ENCODE measurements at places on chromosomes 3 and 15. TPM values are rescaled to one million over a fixed set of nuclear protein-coding genes. Genes with fewer than 3 reads are reported as not detected.

DNA sequence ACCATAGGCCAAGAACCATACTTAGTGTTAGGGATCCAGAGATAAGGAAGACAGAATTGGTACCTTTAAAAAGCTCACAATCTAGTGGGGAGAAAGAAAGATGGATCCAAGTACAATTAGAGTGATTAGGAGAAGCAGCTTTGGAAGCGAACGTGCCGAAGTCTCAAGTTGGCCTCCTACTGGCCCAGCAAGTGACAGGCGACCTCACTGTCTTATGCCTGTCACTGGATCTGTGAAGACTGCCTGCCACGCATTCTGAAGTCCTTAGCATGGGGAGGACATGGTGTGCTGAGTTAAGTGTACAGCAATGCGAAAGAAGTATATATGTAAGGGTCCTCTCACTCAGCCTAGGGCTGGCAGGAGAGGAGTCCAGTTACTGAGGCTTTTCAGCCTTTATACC, 141.0 kb downstream of the GABRB3 start:
- H3K27ac ChIP-seq = no peak overlapping the region
- no peaks in the 10 kb centered on the region for H3K36me3 ChIP-seq
- no peak for DNase-seq
- no peaks in the 10 kb centered on the region for H3K4me1 ChIP-seq

TAMM41 gene
- total RNA-seq = 28.7 TPM

DNA sequence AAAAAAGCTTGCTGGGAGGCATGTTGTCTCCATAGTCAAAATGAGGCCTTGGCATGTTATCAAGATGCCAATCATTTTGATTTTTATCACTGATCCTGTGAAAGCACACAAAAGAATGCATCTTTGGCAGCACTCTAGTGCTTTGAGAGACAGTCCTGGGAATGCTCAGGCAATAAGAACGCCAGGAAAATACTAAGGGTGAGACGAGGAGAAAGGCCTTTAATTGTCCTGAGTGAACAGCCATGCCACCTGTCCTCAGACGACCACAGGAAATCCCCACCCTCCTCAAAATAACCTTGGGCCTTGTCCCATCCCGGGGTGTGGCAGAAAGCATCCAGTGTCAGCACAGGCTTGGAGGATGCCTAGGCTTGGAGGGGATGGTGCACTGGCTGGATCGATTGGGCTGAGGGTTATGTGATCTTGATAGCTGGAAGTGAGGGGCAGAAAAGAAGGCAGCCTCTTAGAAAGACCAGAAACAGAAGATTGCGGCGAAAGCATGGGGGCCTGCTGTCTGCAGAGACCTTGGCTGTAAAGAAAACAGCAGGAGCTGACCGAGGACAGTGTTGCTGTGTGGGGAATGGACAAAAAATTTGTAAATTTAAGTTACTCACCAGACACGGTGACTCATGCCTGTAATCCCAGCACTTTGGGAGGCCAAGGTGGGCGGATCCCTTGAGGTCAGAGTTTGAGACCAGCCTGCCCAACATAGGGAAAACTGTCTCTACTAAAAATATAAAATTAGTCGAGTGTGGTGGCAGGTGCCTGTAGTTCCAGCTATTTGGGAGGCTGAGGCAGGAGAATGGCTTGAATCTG, 7.3 kb downstream of the TMEM158 start:
- no peak overlapping the region for H3K4me3 ChIP-seq
- no peak overlapping the region for H3K27ac ChIP-seq
- H3K36me3 ChIP-seq = no peaks in the 10 kb centered on the region
- H3K4me1 ChIP-seq = peaks cover 2% of the 10 kb centered on the region
- peaks cover 50% of the 10 kb centered on the region for H3K27me3 ChIP-seq

FANCD2OS gene
- total RNA-seq = not detected

GRCh38 chr15:62253294-62253693, 88.2 kb upstream of the C2CD4B start:
- H3K27ac ChIP-seq = no peak overlapping the region
- peaks cover 4% of the 10 kb centered on the region for H3K27me3 ChIP-seq
- H3K4me3 ChIP-seq = no peak overlapping the region
- H3K36me3 ChIP-seq = no peaks in the 10 kb centered on the region
- H3K4me1 ChIP-seq = peaks cover 2% of the 10 kb centered on the region

- DNase-seq = no peak
- H3K27ac ChIP-seq = no peak overlapping the region
- no peaks in the 10 kb centered on the region for H3K36me3 ChIP-seq
- H3K27me3 ChIP-seq = no peaks in the 10 kb centered on the region
- no peak overlapping the region for H3K4me3 ChIP-seq
- H3K4me1 ChIP-seq = no peaks in the 10 kb centered on the region
These were observed 13.1 kb upstream of the NAALADL2 start for GRCh38 chr3:174846055-174846454.

DNA sequence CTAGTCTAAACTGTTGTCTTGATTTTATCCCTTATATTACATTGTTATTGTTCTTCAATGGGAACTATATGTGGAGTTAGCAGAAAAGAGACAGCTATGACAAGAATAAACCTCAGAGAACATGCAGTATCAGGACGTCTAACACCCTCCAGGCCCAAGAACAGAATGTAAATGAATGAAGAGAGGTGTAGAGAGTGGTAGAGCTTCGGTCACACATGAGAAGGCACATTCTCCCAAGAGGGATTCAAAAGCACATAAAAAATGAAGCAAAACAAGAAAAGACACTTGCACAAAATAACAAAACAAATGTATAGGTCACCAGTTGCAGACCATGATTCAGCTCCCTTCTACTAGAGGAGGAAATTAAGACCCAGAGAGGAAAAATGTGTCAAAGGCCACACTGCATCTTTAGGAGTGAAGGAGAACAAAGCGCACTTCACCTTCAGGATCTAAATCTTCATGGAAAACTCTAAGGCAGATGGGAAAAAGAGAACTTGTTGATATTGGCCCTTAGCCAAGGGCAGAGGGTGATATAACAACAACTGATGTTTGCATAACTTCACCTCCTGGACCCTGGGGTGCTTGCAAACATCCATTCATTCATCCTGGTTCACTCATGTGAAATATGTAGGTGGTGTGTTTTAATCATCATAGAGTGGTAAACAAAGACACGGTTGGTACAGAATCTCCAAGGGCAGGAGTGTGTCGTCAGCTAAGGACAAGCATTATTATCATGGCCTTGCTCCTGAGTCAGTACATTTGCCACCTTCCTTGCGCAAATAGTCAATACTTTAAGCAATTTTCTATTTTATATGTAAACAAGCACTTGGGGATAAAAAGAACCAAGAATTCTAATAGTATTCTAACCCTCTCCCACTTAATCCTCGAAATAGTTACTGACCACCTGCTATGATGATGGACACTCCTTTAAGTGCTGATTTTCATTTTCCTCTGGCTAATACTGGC, 8.8 kb downstream of the NEK10 start:
- H3K4me1 ChIP-seq = peaks cover 20% of the 10 kb centered on the region
- H3K4me3 ChIP-seq = no peak overlapping the region
- peaks cover 4% of the 10 kb centered on the region for H3K36me3 ChIP-seq
- H3K27ac ChIP-seq = peak overlapping the region; percentile 6
- DNase-seq = no peak
- H3K27me3 ChIP-seq = peaks cover 5% of the 10 kb centered on the region

RNU5B-1 gene
- total RNA-seq = 27.2 TPM

SERP1 gene
- 89.8 TPM for total RNA-seq

SAMMSON gene
- total RNA-seq = not detected

UBA3 gene
- 102 TPM for total RNA-seq
